Activated CD8-positive, alpha-beta memory T cell treated with anti-CD3 and anti-CD28 coated beads for 4 hours (primary cell): ENCODE measurements at places on chromosomes 3 and 15.

DNA sequence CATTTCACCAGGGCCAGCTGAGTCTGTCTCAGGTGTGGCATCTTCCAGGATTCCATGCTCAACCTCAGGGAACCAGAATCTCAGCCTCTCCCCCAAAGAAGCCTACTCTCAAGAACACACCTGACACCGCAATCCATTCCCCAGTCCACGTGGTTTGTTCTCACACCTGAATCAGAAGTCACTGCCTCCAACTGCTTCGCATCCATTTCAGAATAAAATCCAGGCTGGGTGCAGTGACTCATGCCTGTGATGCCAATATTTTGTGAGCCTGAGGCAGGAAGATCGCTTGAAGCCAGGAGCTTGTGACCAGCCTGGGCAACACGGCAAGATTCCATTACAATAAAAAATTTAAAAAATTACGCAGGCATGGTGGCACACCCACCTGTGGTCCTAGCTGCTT is 212.2 kb downstream of the FOXP1 start:
- DNase-seq = no peak

DNA sequence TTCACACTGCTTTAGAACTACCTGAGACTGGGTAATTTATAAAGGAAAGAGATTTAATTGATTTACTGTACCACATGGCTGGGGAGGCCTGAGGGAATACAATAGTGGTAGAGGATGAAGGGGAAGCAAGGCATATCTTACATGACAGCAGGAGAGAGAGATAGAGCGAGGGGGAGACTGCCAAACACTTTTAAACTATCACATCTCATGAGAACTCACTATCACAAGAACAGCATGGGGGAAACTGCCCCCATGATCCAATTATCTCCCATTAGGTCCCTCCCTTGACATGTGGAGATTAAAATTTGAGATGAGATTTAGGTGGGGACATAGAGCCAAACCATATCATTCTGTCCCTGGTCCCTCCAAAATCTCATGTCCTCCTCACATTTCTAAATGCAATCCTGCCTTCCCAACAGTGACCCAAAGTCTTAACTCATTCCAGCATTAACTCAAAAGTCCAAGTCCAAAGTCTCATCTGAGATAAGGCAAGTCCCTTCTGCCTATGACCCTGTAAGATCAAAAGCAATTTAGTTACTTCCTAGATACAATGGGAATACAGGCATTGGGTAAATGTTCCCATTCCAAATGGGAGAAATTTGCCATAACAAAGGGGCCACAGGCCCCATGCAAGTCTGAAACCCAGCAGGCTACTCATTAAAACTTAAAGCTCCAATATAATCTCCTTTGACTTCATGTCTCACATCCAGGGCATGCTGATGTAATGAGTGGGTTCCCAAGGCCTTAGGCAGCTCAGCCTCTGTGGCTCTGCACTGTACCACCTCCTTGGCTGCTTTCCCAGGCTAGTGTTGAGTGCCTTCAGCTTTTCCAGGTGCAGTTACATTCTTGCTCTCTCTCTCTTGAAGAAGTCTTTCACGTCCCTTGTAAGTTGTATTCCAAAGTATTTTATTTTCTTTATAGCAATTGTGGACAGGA is 481.7 kb upstream of the TGFBR2 start:
- no peak for DNase-seq

GRCh38 chr15:24919446-24919845 is 35.3 kb upstream of the SNRPN start:
- DNase-seq = no peak

DNA sequence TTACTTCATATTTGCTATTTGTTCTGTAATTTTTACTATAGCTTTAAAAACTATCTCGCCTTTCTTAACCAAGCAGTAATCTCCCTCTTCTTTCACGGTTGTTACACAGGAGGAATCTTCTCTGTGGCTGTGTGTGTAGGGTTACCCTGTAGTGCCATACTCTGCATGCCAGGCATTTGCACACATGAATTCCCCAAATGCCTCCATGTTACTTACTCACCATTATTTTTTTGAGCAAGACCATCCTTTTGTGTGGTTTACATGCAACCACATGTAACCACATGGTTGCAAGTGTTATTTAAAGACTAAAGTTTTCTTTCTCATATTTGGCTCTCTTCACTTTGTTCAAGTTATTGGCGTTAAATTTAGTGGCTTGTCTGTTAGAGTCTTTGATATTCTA is 45.5 kb downstream of the HPS3 start:
- DNase-seq = no peak

- DNase-seq = no peak
Observed at GRCh38 chr3:29937185-29937584, 656.3 kb downstream of the RBMS3 start.

- no peak for DNase-seq
Observed at GRCh38 chr15:101239724-101240136, 12.1 kb downstream of the CHSY1 start.

DNA sequence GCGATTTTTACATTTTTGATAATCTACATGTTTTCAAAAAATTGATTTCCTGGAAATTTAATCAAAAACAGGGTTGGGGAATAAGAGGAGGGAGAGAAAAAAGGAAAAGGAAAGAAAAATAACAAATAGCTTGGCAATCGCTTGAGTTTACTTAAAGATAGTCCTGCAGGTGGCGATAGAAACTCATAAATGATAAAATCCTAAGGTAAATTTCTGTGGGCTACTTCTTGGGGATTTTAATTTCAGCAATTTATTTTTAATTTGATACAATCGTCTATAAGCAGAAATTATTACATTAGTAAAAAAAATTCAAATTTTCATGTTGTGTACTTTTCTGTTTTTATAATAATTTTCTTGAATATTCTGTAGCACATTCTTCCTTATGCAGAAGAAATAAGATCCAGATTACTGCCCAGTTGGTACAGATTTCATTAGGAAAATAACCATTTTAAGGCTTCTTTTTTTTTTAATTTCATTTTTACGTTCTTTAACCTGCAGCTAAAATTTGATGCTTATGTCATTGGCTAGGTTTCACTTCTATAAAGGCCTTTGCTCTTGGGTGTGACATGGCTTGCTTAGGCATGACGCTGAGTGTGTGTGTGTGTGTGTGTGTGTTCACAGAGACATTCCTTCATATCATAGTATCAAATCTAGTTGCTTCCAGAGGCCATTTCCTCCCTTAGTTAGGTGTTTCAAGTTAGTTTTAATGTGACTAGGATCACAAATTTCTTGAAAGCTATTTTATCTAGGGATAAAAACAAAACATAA is 181.8 kb downstream of the MCTP2 start:
- DNase-seq = no peak

- no peak for DNase-seq
Observed at GRCh38 chr3:140341817-140342403, 336.0 kb upstream of the TRIM42 start.

DNA sequence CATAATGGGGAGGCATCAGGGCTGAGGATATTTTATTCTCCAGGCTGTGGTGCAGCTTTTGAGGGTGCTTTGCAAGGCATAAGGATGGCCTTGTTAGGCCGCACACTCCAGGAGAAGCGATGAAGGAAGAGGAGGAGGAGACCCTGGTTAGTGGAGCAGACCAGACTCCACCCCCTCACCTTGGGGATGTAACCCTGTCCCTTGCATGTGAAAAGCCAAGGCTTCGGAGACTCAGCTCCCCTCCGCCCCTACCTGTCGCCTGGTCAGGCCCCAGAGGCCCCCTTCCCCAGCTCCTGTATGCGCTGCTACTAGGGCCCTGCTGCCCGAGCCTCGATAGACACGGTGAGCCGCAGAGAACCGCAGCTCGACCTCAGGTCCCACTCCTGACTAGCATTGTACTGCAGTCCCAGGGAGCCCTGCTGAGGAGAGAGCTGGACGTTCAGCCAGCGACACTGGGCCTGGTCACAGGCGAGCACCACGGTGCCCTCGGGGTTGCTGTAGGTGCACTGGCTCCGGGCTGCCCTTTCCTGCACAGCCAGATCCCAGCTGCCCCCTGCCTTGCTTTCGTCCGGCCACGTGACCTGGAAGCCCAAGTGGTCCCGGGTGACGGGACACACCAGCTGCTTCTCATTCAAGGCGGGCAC is 10.2 kb downstream of the CPN2 start:
- DNase-seq = no peak

DNA sequence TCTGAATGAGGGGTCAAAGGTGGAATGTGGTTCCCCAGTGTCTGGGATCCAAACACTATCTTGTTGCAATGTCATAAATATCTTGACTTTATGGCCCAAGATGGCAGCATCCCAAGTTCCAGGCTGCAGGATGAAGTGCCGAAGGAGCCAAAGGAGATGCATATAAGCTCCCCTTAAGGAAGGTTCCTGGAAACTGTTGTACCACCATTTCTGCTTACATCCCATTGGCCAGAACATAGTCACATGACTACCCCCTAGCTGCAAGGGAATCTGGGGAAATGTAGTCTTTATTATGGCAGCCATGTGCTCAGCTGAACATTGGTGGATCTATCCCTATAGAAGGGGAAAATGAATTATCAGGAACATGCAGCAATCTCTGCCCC is 54.3 kb downstream of the BDH1 start:
- no peak for DNase-seq

- DNase-seq = no peak
Observed at GRCh38 chr3:190182418-190183043, 61.8 kb upstream of the P3H2 start.

- no peak for DNase-seq
Observed at GRCh38 chr15:39692356-39693327, 90.0 kb downstream of the FSIP1 start.

- DNase-seq = no peak
Observed at GRCh38 chr3:32568953-32569352, 1.7 kb downstream of the DYNC1LI1 start.

- no peak for DNase-seq
Observed at GRCh38 chr3:153142961-153143360, 19.1 kb upstream of the RAP2B start.

DNA sequence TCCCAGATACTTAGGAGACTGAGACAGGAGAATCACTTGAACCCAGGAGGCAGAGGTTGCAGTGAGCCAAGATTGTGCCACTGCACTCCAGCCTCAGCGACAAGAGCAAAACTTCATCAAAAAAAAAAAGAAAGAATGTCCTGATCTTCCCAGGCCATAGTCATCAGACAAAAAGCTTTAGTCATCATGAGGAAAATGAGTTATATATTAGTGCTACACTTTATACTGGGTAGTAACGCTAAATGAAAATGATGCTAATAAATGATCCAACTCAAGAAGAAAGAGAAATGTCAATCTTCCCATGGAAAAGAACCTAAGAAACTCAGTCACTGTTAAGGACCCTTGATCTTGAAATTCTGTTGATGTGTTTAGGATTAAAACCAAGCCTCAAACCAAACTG is 26.3 kb upstream of the TRIM59 start:
- no peak for DNase-seq

- DNase-seq = no peak
Observed at GRCh38 chr3:121748680-121749275, 763 bp downstream of the GOLGB1 start.

DNA sequence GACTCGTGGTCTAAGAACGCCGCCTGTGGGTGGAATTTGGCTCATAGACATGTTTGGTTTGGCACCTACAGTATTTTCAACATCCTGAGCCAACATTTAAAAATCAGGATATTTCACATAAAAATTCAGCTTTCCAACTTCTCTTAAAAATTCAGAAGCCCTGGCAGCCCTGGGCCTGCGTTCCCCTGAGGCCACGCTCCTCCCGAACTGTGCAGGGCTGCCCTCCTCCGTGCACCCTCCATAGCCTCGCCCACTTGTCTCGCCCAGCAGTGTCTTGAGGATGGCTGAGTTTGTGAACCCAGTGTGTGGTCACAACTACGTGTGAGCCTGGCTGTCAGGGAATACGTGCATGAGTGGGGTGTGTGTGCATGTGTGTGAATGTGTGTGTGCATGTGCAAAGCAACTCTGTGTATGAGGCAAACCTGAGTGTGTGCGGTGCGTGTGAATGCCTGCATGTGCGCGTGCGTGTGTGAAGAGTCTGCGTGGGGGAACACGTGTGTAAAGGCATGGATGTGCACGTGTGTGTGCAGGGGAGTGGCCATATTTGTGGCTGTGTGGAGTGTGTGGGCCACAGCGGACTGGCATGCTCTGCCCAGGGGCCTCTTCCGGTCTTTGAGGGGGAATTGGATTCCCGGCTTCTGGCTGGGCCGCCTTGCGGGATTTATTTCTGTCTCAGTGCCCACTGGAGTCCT is 30.9 kb downstream of the PTH1R start:
- DNase-seq = no peak

DNA sequence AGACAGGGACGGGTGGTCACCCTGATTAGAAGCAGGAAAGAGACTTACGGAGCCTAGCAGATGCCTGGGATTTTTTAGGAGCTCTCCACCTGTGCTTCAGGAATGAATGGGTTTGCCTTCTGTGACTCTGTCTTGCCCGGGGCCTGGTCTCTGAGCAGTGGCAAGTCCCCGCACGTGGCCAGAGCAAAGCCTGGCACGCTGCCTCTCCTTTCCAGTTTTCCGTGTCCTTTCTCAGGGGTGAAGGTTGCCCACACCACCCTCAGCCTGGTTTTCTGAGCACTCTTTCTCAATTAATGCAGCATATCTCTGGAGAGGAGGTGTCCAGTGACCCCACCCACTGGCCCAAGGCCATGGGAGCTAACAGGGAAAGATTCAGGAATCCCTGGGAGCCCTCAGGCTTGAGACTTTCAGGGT is 14.5 kb upstream of the CHST14 start:
- no peak for DNase-seq

- no peak for DNase-seq
Observed at GRCh38 chr3:58383904-58384303, 49.7 kb downstream of the PDHB start.

- no peak for DNase-seq
Observed at GRCh38 chr15:92161039-92161670, 232.5 kb upstream of the ST8SIA2 start.

DNA sequence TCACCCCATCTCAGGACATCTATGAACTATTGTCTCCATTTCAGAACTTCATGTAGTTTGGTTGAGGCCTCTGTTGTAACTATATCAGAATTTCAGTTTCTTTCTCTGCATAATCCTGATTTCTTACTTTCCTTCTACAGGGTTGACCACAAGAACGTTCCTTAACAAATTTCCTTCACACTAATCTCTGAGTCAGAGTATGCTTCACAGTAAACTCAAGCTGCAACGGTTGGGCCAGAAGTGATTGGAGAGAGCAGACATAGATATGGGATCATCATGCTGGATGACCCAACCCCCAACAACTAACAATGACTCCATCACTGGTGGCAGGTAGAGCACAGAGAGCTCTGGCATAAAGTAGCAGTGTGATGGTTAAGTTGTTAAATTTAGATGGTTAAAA is 128.8 kb upstream of the OSTN start:
- no peak for DNase-seq

GRCh38 chr3:72892081-72892775 is 4.4 kb downstream of the GXYLT2 start:
- DNase-seq = no peak

- DNase-seq = no peak
Observed at GRCh38 chr15:58856086-58856485, 77.4 kb downstream of the SLTM start.
